ENCODE measurements at places on chromosomes 16 and 17.
A peak's percentile ranks its signal among the peaks of the same experiment; 100 is the strongest.

GRCh38 chr17:57441270-57441600, 184.9 kb downstream of the MSI2 start:
- no peak for DNase-seq

DNA sequence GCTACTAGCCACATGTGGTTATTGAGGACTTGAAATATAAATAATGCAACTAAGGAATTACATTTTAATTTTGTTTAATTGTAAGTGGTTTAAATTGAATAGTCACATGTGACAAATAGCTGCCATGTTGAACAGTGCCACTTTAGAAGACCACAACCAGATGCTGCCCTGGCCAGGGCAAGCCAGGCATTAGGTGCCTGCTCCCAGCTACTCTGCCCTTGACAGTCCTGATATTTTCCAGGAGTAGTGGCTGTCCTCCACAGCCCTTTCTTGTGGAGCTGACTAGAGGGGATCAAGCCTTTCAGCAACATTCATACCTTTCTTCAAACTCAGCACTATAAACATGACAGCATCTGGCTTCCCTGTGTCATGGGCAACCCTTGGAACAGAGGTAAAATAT, 31.0 kb downstream of the TMEM100 start:
- no peak for DNase-seq

GRCh38 chr16:75062135-75062975, 54.2 kb downstream of the LDHD start:
- no peak for DNase-seq

DNA sequence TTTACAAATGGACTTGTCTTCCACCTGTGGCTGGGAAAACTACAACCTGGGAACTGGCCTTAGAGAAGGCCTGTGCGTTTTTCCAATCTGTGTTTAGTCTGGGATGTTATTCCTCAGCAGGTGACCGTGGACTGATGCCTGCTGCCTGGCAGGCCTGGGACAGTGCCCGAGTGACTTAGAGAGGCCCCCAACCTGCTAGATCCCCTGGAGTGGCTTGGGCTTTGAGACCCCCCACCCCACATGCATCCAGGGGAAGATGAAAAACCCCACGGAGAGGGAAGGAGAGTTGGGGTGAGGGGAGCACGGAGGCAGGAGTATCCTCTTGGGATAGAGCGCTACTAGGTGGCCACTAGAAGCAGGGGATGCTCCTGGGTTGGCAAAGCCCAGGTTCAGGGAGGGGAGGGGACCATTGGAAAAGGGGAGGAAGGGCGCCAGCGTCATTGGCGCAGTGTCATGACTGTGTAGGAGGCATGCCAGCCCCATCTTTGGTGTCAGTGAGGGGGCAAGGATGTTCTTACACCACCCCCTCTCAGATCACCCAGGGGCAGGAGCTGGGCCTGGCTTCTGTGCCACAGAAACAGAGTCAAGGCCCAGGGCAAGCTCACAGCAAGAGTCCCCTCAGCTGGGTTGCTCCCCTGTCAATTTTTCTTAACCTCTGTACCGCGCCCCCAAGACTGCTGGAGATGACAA, 54.1 kb downstream of the MEAK7 start:
- DNase-seq, result no peak

DNA sequence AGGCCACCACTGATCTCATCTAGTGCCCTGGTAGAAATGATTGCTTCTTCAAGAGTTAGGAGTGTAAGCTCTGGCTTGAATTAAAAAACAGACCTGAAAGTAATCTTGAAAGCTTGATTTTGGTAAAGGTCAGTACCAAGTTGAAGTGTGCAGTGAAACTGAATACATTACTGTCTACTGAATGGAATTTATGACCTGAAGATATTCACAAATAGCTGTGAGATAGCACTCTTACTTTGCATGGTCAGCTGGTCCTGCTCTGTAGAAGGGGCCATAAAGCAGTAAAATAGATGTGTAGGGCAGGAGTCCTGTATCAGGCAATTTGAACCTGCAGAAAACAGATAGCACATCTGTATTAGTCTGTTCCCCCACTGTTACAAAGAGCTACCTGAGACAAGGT, 78.6 kb downstream of the MYH13 start:
- no peak for DNase-seq

DNA sequence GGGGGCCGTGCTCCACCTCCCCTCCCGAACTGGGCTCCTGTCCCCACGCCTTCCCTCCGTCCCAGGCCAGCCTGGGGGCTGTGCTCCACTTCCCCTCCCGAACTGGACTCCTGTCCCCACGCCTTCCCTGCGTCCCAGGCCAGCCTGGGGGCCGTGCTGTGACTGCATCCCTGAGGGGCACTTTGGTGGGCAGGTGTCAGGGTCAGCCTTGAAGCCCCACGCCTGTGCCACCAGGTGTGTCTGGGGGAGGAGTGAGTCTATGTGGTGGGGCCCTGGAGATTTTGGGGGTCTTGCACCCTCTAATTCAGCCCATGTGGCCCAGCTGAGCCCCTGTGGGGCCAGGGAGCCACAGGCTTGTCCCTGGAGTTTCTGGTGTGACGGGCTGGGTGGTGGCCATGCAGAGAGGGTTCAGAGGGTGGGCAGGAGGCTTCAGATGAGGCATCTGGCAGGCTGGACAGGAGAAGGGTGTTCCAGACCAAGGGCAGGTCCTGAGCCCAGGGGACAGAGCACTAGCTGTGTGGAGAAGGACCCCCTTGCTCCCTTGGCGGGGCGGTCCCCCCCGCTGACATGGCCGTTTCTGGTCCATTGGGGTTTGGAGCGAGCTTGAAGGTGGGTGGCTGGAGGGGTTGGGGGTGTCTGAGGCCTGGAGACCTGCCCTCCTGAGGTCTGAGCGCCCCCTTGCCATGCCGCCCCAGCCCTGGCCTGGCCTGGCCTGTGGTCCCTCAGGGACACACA, 8.2 kb downstream of the NHERF2 start:
- DNase-seq, result no peak

DNA sequence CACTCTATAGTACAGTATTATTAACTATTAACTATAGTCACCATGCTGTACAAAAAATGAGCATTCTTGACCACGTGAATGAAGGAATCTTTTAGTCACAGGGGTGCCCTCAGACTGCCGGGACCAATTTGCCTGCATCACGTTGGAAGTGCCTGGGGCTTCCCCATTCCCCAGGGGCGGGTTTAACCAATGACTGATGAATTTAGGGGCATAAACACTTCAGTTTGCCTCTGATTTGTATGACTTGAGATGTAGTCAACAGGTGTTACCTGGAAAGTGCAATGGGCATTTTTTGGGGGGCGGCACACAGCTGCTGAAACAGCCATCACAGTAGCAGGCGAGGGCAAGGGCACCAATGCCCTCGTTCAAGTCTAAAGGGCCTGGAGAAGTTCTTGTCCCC, 8.7 kb upstream of the PYY start:
- DNase-seq, result no peak

DNA sequence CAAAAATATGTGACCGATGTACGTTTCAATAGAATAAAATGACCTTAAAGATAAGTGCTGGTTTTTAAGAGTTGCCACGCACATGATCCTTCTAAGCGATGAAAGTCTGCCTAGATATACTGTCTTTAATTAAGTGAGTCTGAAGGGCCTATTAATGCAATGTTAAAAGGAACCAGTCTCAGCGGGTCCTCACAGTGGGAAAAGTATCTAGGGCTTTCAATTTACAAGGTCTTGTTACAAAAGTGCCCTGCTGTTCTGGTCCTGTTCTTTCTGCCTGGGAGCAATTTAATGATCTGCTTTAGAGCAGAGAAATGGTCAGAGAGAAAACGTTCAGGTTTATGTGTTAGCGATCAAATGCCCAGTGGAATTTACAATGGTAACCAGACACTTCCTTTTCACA, 864.0 kb downstream of the KCNJ2 start:
- DNase-seq, result no peak

DNA sequence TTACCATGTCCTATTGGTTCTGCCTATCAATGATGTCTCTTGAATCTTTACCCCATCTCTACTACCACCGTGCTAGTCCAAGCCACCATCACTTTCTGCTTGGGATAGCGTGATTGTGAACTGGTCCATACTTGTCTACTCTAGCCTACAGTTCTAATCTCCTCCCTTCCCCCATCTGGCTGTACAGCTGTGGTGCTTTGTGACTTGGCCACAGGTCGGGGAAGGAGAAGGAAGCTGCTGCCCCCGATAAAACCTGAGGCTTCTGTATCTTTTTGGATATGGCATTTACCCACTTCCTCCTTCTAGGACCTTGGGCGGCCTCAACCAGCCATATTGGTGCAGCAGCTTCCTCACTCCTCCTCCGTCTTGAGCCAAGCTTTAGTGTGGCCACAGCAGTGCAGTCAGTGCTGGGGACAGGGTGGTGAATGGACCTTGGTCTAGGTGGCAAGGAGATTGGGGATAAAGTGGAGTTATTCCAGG, 314 bp upstream of the ITGA2B start:
- no peak for DNase-seq

DNA sequence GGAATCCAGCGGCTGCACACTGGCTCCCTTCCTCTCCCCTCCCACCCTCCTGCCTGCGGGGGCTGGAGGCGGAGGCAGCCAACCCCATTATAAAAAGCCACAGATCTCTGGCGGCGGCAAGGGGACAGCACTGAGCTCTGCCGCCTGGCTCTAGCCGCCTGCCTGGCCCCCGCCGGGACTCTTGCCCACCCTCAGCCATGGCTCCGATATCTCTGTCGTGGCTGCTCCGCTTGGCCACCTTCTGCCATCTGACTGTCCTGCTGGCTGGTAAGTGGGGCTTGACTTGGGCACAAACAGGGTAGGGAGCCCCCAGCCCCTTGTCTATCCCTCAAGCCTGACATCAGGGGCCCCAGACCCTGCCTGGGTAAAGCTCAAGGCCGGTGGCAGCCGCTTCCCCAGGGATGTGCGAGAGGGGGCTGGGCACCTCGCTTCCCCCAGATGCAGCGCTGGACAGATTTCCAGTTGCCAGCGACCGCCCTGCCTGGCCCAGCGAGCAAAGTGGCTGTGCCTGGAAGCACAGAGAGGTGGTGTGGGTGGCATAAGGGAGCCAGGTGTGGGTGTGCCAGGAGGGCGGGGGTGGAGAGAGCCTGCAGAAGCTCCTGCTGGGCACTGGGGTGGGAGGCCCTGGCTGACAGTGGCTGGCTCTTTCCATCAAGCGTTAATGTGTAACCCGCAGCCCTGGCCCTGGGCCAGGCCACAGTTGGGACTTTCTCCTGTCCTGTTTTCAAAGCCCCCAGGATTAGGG, at the start of gene CX3CL1:
TSS of gene CX3CL1 (plus strand) at position 119 of the 745 bp plus-strand sequence. CDS start at position 198, 79 bp downstream.
- peak; percentile 95 for DNase-seq

- no peak for DNase-seq
Observed at GRCh38 chr17:79650861-79651260, 40.0 kb upstream of the RBFOX3 start.

- no peak for DNase-seq
Observed at GRCh38 chr16:89121691-89122321, 28.2 kb downstream of the ACSF3 start.

DNA sequence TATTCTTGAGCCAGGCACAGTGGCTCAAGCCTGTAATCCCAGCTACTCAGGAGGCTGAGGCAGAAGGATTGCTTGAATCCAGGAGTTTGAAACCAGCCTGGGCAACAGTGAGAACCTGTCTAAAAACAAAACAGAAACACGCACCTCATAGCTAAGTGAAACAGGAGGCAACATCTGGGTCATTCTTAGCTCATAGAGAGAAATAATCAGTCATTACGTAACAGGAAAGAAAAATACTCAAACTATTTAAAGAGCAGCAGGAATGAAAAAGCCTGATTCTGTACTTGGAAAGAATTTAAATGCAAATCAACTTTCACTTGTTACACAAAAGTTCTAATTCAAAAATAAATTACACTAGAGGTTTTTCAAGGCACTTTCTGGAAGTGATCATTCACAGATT, 17.2 kb downstream of the CHCT1 start:
- DNase-seq, result no peak

DNA sequence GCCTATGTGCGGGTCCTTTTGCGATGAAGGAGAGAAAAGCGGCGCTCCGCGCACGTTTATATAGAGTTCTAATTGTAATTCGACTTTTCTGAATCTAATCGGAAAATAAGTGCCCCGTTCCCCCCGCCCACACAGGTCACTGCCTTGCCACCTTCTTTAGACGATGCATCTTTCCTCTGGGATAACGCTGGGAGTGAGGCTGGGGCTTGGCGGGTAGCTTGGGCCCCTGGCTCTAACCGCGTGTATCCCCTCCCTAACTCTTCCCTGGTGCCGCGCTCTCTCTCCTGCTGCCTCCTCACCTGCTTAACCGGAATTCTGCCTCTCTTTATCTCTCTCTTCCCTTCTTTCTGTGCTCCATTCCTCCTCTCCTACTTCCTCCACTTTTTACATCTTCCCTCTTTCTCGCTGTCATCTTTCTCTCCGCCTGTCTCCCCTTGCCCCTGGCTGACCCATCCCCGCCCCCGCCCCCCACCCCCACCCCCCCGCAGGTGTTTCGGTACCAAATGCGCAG, 2.6 kb downstream of the LHX1 start:
- DNase-seq, result no peak

DNA sequence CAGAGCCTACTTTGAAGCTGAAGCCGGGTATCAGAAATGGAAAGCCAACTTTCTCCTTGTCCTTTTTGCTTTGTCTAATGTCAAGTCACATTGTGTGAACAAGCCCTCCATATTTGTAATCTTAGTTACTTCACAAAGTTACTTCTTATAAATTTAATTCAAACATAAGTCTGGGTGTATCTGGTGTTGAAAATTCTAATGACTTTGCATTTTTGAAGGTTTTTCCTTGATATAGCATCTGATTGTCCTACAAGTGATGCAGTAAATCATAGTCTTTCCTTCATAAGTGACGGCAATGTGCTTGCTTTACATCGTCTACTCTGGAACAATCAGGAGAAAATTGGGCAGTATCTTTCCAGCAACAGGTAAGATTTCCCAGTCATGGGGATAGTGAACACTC, 36.9 kb downstream of the OMG start:
- no peak for DNase-seq

DNA sequence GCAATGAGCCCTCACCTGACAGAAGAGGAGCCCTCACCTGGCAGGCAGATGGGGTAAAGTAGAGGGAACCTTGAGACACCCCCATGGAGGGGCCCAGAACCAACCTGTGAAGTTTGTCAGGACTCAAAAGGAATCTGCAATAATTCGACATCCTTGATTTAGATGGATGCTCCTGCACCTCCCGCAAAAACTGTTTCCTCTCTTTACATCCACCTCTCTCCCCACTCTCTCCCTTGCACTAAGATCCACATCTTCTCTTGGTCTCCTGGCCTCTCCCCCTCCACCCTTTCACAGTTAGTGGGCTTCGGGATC, 34.9 kb upstream of the RBFOX3 start:
- DNase-seq, result no peak

- DNase-seq, result no peak
Observed at GRCh38 chr16:84042879-84043485, 387 bp upstream of the SLC38A8 start.

DNA sequence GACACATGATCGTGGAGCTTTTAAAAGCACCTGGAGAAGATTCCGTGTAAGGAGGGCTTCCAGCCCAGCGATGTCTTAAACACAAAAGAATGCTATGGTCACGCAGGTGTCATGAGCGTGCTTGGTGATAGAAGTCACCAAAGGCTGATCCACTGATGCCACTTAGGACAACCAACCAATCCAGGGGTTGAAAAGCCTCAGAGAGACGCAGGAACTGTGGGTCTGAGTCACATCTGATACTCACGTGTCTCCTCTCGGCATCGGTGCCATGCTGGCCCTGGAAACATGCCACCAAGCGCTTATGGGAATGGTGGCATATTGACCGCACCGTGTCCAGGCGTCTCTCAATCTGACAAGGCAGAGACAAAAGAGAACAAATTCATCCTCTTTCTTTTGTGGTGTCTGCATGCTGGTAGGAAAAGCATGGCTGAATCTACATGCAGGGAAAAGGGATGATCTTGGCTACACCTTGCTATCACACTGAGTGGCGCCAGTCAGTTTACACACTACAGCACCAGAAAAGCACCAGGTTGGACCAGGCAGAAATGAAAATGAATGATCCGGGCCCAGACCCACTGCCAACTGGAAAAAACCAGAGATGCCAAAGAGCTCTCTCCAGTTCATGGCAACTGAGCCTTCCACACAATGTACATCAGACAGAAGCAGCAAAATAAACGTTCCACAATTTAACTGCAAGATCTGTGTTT, 38.0 kb downstream of the ARHGAP17 start:
- no peak for DNase-seq
